ELR (cell line): ENCODE measurements at places on chromosomes 2 and 18.

- DNase-seq: no peak
These were observed 47.1 kb downstream of the CENPO start for GRCh38 chr2:24840164-24840869.

- no peak for DNase-seq
These were observed 59.8 kb upstream of the LYPD6B start for GRCh38 chr2:148978706-148979105.

GRCh38 chr2:233025706-233026105 is 6.8 kb upstream of the NEU2 start:
- DNase-seq: no peak

DNA sequence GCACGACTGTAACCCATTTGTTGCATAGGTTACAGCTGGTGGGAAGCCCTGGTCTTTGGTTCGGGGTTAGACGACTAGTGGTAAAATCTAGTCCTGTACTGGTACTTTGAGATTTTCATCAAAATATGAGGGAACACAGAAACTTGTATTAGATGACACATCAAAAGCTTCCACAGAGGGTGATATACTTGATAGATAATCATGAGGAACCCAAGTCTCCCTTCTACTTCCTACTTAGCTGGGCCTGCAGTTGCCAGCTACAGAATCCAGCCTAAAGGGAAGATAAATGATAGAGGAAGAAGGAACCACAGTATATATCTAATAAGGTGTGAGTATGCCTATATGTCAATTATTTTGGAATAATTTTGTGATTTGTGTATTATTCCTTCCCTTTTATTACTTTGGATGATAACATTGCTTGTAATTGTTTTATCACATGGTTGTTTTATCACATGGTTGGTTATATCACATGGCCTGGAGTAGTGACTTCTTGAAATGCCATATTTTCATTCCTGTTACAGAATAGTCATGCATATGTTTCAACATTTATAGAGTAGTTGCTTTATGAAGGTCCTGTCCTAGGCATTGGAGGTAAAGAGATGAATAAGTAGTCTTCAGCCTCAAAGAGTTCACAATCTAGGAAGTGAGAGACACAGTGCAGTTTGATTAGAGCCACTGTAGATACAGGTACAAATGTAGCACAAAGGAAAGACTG is 2.9 kb downstream of the AGPS start:
- no peak for DNase-seq

DNA sequence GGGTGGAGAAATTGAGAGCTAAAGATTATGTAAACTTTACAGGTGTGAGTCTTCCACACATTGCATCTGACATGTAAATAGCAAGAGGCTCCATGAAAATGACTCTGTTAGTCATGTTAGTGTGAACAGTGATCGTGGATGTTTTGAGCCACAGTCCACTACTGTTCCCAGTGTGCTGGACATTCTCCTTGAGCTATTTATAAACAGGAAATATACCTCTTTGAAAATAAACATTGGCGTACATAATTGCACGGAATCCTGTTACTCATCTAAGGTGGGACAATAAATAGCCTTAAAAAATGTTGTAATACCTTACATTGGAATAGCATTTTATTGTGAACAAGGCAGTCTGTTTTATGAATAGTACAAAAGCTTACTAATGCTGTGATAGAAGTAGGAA is 37.0 kb downstream of the LIMS1 start:
- DNase-seq: peak; percentile 81

GRCh38 chr18:33803636-33804035 is 225.6 kb downstream of the ASXL3 start:
- DNase-seq: no peak

DNA sequence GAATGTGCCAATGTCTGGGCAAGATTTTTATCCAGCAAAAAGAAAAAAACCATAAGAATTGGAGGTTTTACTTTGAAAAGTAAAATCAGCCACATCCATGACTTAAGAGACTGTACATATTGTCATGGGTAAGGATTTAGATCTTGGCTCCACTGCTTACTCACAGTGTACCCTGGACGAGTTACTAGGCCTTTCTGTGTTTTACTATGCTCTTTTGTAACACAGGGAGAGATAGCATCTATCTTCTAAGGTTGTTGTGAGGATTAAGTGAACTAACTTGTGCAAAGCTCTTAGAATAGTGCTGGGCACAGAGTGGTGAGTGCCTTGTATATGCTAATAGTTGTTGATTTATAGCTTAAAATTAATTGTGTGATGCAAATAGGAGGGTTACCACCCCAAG is 255.9 kb downstream of the NEDD4L start:
- no peak for DNase-seq

DNA sequence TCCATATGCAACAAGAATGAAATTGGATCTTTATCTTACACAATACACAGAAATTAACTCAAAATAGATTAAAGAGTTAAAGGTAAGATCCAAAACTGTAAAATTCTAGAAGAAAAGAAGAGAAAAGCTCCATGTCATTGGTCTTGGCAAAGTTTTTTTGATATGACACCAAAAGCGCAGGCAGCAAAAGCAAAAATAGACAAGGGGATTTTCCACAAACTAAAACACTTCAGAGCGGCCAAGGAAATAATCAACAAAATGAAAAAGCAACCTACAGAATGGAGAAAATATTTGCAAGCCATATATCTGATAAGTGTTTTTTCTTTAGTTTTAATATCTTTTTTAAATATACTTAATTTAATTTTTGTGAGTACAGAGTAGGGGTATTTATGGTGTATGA is 112.8 kb upstream of the CAB39 start:
- no peak for DNase-seq

DNA sequence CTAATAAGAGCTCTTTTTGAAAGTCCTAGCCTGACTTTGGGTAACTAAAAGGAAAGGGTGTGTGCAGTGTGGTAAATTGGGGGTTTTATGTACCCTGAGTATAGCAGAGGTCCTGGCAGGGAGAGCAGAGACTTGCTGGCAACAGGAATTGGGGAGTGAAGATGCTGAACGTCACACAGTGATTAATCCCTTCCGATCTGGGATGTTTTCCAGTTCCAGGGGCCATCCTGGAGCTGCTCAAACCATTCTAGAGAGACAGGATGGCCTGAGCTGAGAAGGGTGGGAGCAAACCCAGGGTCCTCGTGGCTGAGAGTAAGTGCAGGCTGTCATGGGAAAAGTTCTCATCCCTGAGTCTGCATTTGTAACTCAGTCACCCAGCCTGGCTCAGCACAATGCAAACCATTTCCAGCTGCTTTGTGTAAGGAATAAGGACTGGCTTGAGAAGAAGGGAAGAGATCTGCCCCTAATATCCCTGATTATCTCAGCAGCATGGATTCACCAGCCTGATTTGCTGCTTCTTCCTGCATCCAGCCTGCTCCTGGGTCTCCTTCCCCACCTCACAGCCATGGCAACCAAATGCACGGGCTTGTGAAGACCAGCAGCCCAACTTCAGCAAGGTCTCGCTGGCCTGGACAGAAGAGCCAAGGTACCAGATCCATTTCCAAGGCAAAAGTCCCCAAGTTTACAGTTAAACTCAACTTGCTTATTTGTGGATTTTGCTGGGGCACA is 47.1 kb upstream of the CELF4 start:
- no peak for DNase-seq

DNA sequence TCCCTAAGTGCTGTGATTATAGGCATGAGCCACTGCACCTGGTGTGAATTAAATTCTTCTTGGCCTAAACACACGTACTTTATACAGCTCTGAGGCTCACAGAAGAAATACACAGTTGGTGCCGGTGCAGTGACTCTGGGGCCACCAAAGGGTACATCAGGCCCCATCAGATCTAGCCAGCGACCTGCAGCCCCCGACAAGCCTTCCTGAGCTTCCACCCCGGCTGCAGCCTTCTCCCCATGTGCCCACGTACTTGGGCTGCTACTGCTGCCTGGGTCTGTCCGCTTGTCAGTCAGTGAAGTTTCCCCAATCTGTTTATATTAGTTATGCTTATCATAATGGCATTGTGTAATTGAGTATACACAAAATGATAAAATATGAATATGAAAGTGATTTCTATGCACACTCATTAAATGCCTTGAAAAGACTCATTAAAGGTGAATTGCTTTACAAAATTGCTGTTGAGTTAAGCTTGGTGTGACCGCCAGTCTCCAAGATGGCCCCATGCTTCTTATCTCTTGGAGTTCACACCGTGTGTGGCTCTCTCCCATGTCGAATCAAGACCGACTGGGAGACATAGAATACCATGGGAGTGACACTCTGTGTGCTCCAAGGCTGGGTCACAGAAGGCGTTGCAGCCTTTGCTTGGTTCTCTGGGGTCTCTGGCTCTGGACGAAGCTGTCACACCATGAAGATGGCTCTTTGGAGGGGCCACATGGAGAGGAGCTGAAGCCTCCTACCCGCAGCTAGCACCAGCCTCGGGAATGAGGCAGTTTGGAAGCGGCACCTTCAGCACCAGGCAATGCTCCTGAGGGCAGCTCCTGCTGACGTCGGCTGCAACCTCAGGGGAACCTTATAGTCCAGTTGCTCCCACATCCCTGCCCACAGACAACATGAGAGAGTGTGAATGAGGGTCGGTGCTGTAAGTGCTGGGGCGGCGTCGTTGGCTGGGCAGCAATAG is 29.2 kb upstream of the HPCAL1 start:
- no peak for DNase-seq

GRCh38 chr2:30287857-30288513 is 56.7 kb downstream of the LBH start:
- DNase-seq: no peak

DNA sequence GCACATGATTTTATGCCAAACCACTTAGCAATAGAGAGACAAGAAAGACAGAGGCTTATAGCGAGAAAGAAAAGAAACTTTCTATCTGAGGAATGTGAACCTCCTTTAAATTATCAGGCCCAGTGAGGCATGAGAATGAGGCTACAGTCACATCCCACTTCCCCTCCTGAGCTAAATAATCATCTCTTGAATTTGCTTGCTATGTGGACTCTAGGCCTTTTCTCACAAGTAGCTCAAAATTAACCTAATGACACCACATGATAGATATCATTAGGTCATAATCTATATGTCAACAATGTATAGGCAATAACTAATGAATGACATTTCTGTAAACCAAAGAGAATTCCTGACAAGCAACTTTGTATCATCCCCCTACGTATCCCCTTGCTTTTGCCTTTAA is 301.5 kb upstream of the MGAT5 start:
- DNase-seq: no peak

DNA sequence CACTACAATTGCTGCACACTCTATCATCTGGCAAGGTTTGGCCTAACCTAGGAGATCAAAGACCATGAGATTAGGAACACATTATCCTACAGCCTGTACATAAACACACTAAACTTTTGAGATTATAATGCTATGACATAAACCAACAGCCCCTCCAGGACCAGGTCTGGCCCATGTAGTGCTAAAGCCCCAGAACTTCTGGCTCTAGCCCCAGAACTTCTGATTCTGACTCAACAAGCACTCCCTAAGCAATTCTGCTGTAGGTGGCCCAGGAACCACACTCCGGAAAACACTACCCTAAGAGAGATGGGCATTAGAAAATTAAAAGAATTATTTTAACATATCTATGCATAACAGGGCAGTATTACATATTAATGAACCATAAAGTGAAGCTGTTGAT is 369.5 kb upstream of the LYPD1 start:
- peak; percentile 8 for DNase-seq

GRCh38 chr2:16055848-16056580 is 115.7 kb downstream of the MYCN start:
- DNase-seq: no peak

DNA sequence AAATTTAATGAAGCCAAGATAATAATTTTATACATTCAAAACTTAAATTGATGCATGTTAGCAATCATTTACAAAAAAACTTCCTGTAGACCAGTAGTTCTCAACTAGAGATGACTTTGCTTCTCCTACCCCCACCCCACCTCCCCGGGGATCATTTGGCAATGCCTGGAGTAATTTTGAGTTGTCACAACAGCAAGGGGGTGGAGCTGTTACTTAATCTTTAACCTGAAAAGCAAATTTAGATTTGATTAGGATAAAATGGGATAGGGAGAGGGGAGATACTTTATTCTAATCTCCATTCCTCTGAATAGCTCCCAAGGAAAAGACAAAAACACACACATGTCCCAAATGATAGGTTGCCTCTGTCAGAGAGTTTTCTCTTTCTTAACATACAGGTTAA is 4.2 kb downstream of the SLC40A1 start:
- no peak for DNase-seq

- no peak for DNase-seq
These were observed 40.3 kb downstream of the UXS1 start for GRCh38 chr2:106153781-106154180.
